ENCODE measurements at places on chromosomes 5 and 9. TPM values are rescaled to one million over a fixed set of nuclear protein-coding genes. Genes with fewer than 3 reads are reported as not detected.

Gene LAMC3
- total RNA-seq, result 0.25 TPM

Gene JAK2
- 26.4 TPM for total RNA-seq

Gene CCDC187
- 8.2 TPM for total RNA-seq

Gene SPATA31D4
- total RNA-seq, result not detected

Gene LVRN
- total RNA-seq, result not detected

Gene SLC25A2
- total RNA-seq, result 3.6 TPM

Gene IL5
- total RNA-seq, result not detected

DNA sequence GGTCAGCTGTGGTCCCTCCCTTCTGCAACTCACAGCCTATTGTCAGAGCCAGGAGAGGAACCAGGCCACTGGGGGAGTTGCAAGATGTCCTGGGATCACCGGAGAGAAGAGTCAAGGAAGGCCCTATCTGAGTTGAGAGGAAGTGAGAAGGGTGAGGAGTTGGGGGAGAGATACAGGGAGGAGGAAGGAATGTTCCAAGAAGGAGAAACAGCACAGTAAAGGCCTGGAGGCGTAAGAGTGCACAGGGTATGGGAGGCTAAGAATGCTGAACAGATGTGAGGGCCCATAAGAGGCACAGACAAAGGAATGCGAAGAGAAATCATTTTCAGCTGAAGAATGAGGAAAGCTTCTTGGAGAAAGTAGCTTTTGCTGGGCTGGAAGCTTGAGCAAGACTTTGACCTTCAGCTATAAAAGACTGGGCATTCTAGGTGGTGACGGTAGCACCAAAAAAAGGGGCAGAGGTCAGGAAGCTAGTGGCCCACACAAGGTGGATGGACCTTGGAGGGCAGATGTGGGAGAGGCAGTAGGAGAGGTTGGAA is 21.6 kb upstream of the CSF1R start:
- no peak overlapping the region for H3K27ac ChIP-seq
- H3K36me3 ChIP-seq, result no peaks in the 10 kb centered on the region
- H3K4me3 ChIP-seq, result no peak overlapping the region
- H3K4me1 ChIP-seq, result no peaks in the 10 kb centered on the region
- DNase-seq, result no peak

DNA sequence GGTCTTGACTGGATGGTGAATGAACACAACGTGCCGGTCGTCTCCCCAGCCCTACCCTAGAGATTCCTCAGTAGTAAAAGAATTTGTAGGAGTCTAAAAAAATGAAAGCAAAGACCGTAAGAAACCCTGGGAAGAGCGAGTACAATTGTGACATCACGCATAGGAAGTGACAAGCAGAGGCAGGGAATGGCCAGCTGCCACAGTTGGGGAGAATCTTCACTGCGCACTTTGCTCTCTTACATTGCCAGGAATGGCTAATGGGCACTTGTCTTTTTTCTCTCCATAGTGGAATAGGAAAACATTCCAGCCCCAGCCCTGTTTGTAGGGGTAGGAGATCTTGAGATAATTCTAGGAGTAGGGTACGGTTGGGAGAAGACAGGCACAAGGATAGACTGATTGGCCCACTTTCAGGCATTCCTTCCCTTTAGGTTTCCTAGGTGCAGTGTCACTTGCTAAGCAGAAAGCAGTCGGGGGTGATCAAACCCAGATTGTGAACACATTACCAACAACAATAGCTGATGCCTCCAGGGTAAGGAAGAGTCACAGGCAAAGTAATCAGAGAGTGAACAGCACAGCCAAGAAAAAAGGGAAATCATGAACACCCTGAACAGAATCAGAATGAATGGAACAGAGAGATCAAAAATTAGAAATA is 302.7 kb downstream of the MAN2A1 start:
- H3K36me3 ChIP-seq, result no peaks in the 10 kb centered on the region
- no peaks in the 10 kb centered on the region for H3K27me3 ChIP-seq
- H3K4me1 ChIP-seq, result no peaks in the 10 kb centered on the region
- DNase-seq, result no peak
- no peak overlapping the region for H3K27ac ChIP-seq

GRCh38 chr5:17103461-17103860 is 114.0 kb upstream of the BASP1 start:
- no peak for DNase-seq
- H3K27ac ChIP-seq, result no peak overlapping the region

DNA sequence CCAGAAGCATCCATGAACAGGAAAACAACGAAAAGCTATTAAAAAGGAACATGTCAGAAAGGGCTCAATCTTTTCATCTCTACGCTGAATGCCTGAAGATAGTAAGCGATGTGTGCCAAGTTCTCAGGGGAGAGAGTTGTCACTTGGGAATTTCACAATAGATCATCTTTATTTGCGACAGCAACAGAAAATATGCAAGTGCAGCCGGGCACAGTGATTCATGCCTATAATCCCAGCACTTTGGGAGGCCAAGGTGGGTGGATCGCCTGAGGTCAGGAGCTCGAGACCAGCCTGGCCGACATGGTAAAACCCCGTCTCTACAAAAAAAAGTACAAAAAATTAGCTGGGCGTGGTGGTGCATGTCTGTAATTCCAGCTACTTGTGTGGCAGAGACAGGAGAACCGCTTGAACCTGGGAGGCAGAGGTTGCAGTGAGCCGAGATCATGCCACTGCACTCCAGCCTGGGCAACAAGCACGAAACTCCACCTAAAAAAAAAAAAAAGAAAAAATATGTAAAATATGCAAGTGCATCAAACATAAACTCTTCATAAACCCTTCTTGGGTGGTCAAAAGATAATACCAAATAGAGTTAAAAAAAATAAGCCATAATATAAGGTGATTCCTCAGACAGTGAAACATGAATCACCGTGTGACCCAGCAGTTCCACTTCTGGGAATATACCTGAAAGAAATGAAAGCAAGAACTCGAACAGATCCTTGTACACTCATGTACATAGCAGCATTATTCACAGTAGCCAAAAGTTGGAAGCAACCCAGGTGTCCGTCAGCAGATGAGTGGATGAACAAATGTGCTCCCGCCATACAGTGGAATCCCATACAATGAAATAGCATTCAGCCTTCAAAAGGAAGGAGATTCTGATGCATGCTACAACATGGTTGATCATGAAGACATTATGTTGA is 16.2 kb downstream of the SFXN1 start:
- DNase-seq, result no peak
- no peaks in the 10 kb centered on the region for H3K4me1 ChIP-seq
- H3K27me3 ChIP-seq, result no peaks in the 10 kb centered on the region
- H3K4me3 ChIP-seq, result no peak overlapping the region
- H3K27ac ChIP-seq, result no peak overlapping the region

- H3K4me1 ChIP-seq, result no peaks in the 10 kb centered on the region
- DNase-seq, result no peak
- H3K36me3 ChIP-seq, result peaks cover 6% of the 10 kb centered on the region
- no peak overlapping the region for H3K27ac ChIP-seq
- no peak overlapping the region for H3K4me3 ChIP-seq
Observed at GRCh38 chr5:55694152-55694830, 17.8 kb downstream of the SLC38A9 start.

GRCh38 chr5:27392716-27393115 is 354.3 kb upstream of the CDH9 start:
- H3K4me1 ChIP-seq, result no peaks in the 10 kb centered on the region
- no peaks in the 10 kb centered on the region for H3K36me3 ChIP-seq
- no peak for DNase-seq
- H3K27me3 ChIP-seq, result no peaks in the 10 kb centered on the region

- H3K36me3 ChIP-seq, result no peaks in the 10 kb centered on the region
- no peak overlapping the region for H3K4me3 ChIP-seq
- H3K27me3 ChIP-seq, result peaks cover 10% of the 10 kb centered on the region
- H3K4me1 ChIP-seq, result peaks cover 12% of the 10 kb centered on the region
- no peak overlapping the region for H3K27ac ChIP-seq
Observed at GRCh38 chr5:173290477-173291131, 37.6 kb downstream of the STC2 start.

- H3K27me3 ChIP-seq, result no peaks in the 10 kb centered on the region
- DNase-seq, result no peak
- no peaks in the 10 kb centered on the region for H3K36me3 ChIP-seq
- no peak overlapping the region for H3K4me3 ChIP-seq
- H3K4me1 ChIP-seq, result peaks cover 6% of the 10 kb centered on the region
Observed at GRCh38 chr5:33857037-33857436, 34.8 kb downstream of the ADAMTS12 start.

DNA sequence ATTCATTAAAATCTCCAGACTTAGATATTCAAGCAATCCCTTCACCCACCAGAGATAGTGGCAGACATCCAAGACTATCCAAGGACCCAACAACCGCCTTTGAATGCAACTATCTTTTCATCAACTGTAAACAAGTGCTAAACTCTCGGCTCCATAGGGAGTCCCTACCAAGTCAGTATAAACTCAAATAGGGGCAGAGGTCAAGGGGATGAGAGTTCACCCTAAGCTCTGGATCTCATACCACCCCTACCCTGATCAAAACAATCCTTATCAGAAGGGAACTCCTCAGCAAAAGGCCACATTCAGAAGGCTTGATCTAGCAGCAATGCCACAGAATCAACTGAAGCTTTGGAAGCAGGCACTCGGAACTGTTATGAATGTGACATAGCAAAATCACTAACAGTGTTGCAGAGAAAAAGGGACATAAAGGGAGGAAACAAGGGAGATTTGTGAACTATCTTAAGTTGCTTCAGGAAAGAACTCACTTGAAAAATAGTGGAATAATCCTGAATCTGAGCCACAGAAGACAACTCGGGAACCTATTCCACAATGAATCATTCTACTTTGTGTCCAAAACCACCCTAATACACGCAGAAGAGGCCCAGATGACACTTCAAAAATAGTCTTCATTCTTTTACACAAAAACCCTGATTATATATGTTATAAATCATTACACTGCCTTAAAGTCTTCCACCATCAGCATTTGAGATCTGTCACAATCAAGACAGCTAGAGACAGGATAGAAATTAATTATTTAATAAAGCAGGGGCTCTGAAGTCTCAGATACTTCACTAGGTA is 49.8 kb downstream of the NR6A1 start:
- DNase-seq, result no peak
- no peak overlapping the region for H3K27ac ChIP-seq
- no peak overlapping the region for H3K4me3 ChIP-seq

- H3K27ac ChIP-seq, result no peak overlapping the region
- H3K4me3 ChIP-seq, result no peak overlapping the region
- no peaks in the 10 kb centered on the region for H3K36me3 ChIP-seq
Observed at GRCh38 chr5:139524446-139524845, 36.7 kb upstream of the UBE2D2 start.

DNA sequence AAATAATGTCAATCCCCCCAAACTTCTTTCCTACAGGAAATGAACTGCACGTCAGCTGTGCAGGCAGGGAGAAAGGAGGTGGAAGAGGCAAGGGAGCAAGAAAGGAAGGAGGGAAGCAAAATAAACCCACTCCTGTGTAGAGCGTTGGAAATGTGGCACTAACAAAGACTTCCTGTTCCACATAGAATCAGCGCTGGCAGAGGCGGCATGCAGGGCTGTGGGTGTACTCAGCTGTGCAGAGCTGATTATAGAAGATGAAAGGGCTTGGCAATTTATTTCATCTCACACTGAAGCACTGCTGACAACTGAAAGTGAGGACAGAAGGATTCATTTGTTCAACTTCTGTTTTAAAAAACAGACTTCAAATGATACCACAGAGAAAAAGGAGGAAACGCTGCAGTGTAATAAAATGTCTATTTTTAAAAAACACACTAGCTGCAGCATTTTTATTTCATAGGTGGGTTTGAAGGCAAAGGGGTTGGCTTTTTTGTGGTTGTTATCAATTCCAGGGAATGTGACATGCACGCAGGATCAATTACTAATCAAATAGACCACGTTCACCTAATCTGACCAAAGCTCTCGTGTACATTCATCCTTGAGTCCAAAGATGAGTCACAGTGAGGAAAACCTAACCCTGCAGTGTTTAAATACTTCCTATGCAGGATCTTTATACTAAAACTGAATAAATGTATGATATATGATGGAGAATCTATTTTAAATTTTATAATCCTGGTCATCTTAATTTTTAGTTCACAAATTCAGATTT is 583.5 kb downstream of the ZNF608 start:
- no peaks in the 10 kb centered on the region for H3K36me3 ChIP-seq
- H3K4me3 ChIP-seq, result peak overlapping the region; percentile 1
- peaks cover 30% of the 10 kb centered on the region for H3K4me1 ChIP-seq
- peak overlapping the region; percentile 32 for H3K27ac ChIP-seq

DNA sequence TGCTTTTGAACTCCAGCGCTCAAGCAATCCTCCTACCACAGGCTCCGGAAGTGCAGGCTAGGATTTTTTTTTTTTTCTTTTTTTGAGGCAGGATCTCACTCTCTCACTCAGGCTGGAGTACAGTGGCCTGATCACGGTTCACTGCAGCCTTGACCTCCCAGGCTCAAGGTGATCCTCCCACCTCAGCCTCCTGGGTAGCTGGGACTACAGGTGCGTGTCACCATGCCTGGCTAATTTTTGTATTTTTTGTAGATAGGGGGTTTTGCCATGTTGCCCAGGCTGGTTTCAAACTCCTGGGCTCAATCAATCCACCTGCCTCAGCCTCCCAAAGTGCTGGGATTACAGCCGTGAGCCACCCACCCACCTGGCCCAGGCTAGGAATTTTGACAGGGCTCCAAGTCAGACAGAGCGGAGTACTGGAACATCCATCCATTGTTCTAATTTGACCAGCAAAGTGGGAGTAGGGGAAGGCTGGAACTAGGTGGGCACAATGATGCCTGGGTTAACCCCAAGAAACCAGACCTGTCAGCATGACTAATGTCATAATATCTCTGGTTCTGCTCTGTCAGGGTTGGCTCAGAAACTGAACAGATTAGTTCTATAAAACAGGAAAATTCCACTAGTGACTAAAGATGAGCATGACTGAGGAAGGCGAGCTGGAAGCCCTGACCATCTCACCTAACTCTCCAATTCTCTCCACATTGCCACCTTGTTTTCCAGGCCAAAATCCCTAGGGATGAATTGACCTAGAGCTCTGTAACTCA is 9.2 kb downstream of the ZBTB5 start:
- no peak for DNase-seq
- H3K27me3 ChIP-seq, result no peaks in the 10 kb centered on the region
- H3K36me3 ChIP-seq, result peaks cover 9% of the 10 kb centered on the region
- H3K4me3 ChIP-seq, result no peak overlapping the region
- peaks cover 3% of the 10 kb centered on the region for H3K4me1 ChIP-seq
- no peak overlapping the region for H3K27ac ChIP-seq

- H3K4me3 ChIP-seq, result no peak overlapping the region
- H3K36me3 ChIP-seq, result no peaks in the 10 kb centered on the region
- no peaks in the 10 kb centered on the region for H3K4me1 ChIP-seq
- peaks cover 3% of the 10 kb centered on the region for H3K27me3 ChIP-seq
Observed at GRCh38 chr5:111772456-111773122, 15.6 kb upstream of the NREP start.

- no peaks in the 10 kb centered on the region for H3K27me3 ChIP-seq
- no peaks in the 10 kb centered on the region for H3K36me3 ChIP-seq
- H3K4me3 ChIP-seq, result no peak overlapping the region
- no peaks in the 10 kb centered on the region for H3K4me1 ChIP-seq
- no peak for DNase-seq
Observed at GRCh38 chr5:107861565-107861964, 190.8 kb upstream of the EFNA5 start.

DNA sequence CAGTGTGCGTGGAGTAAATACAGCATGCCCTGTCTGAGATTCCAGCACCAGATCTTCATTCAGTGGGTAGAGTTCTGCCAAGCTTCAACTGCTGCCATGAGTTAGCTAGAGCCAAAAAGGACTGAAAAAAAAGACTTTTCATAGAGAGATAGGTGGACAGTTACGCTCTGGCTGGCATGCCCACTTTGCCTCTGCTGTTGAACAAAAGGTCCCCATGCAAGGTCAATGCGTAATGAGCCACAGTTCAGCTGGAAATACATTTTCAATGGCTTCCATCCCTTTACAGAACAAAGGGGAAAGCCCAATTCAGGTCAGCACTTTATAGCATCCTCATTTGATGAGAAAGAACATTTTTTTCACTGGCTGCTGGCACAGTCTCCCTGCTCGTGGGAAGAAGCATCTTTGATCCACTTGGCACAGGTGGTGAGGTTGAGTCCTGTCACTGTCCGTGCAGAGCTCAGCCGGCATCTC is 86.9 kb upstream of the ERCC6L2 start:
- no peaks in the 10 kb centered on the region for H3K36me3 ChIP-seq
- no peak for DNase-seq
- H3K4me3 ChIP-seq, result no peak overlapping the region
- no peaks in the 10 kb centered on the region for H3K4me1 ChIP-seq

All from B cell (primary cell).